ENCODE measurements at places on chromosomes 7 and 10.

DNA sequence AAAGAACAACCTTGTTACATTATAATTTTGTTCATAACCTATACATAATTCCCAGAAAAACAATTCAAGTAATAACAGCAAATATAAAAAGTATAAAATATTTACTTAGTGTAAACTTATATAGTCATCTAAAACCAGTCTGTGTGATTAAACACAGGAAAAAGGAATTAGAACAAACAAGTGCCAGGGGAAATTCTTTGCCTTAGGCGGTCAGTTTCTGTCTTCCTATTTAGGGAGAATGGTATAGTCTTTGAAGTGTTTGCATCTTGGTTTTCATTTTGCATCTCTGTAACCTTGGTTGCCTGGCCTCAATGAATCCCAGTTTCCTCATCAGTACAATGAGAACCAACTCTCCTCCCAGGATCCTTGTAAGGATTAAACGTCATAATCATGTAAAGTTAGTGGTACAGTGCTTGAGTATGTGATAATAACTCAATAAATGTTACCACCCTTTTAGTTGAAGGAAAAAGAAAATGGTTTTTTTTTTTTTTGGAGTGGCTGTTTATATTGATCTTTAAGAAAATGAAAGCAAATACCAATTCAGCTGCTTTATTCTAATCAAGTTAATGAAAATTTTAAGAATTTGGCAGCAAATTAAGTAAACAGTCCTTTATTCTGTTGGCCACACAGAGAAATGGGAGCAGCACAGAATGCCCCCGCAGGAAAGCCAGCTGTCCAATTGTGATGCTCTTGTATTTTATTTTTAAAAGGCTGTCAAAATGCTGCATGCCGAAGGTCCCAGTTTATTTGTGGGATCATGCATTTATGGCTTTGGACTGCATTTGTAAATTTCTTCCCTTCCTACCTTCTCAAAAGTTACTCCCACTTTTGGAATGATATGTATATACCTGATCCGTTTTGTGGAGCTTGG is 61.8 kb downstream of the SHH start:
- no peak for DNase-seq

- DNase-seq: no peak
These were observed 35.2 kb downstream of the GPAM start for GRCh38 chr10:112148331-112148730.

GRCh38 chr7:152362128-152362926 is 73.5 kb downstream of the KMT2C start:
- DNase-seq: no peak

DNA sequence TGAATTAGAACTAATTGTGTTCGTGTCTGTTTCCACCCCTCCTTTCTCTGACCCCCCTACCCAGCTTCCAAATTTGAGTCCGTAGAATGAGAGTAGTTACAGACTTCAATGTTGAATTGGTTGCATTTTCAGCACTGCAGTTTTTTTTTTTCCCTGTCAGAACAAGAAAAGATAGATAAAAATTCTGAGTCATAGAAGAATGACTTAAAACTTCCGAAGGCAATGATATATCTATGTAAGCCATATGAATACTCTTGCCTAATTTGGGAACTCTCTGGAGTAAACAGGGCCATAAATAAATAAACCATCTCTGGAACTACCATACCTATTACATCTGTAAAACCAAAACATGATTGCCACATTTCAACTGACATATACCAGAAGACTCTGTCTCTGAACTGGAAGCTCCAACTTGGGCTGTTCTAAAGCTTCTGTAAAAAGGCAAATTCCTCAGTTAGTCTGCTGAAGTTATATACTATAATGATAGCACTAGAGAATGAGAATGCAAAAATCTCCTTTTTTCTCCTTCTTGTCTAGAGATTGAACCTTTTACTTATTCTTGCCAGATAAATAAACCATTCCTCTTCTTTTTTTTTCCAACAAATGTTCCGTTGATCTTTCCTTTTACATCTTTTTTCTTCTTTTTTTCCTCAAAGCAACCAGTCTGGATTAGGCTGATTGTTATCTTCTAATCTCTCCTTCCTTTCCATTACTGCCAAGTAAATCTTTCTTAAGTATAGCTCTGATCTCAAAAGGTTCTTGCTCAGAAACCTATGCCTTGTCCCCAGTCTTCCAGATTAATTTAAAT is 23.5 kb downstream of the VCL start:
- DNase-seq: peak; percentile 50

DNA sequence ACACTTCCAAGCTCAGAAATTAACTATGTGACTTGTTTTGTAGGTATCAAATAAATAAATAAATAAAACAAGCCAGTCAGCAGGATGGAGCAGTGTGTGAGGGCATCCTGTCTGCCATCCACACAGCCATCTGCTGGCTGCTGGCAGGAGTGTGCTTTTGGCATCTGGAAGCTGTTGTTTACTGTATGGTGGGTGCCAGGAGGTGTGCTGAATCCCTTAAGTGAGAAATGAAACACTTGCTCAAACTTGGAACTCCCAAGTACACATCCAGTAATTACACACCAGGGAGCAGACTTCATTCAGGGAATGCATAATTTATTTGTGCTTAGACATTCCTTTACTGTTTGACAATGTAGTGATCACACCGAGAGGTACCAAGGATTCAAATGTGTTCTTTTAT is 16.9 kb upstream of the TAX1BP1 start:
- DNase-seq: no peak

GRCh38 chr7:28550580-28551186 is 138.4 kb downstream of the CREB5 start:
- DNase-seq: no peak

DNA sequence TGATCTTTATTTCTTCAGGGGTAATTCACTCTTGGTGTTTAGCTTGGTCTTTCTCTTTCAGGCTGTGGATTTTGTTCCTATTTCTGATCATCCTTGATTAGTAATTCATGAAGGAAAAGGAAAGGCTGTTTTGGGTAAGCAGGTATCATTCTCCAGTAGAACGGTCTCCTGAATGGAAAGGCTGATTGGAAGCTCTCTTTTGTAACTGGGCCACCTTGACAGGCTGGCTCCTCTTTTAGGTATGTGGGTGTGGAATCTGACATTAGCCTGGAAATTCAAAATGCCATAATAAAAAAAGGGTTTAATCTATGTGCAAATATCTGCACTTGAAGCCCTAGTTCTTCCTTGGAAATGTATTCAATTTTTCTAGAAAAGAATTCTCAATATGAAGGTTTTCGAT is 18.9 kb downstream of the TAS2R39 start:
- DNase-seq: no peak

DNA sequence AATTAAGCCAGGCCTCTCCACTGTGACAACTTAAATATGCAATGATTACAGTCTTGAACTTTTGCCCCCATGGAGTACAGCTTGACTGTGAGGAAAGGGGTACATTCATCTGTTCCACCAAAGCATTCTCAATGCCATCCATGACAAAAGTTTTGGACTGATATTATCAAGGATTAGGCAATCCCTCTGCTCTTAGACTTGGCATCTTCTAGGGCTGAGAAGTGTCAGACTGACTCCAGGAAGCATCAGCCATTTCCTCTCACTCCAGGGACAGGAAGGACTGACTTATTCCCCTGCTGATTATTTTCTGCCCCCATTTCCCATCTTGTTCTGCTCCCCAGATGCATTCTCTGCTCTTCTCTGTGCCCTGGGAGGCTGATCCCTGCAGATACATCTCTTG is 69.7 kb downstream of the ZNF365 start:
- DNase-seq: no peak

DNA sequence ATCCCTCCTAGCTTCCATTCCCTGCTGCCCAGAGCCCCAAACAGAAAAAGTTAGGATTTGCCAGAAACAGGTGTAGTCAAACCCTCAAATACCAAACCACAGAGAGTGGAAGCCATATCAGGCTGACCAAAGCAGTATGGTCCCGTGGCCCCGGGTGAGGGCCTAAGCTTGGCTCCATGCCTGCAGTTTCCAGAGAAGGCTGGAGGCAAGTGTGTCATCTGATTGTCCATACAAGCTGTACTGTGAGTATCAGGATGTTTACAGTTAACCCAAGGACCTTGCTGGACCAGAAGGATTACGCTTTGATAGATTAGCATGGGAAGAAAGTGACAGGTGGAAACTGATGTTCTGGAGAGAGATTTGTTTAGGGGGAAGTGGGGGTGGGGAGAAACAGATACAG is 96.3 kb downstream of the PRKAG2 start:
- DNase-seq: no peak

DNA sequence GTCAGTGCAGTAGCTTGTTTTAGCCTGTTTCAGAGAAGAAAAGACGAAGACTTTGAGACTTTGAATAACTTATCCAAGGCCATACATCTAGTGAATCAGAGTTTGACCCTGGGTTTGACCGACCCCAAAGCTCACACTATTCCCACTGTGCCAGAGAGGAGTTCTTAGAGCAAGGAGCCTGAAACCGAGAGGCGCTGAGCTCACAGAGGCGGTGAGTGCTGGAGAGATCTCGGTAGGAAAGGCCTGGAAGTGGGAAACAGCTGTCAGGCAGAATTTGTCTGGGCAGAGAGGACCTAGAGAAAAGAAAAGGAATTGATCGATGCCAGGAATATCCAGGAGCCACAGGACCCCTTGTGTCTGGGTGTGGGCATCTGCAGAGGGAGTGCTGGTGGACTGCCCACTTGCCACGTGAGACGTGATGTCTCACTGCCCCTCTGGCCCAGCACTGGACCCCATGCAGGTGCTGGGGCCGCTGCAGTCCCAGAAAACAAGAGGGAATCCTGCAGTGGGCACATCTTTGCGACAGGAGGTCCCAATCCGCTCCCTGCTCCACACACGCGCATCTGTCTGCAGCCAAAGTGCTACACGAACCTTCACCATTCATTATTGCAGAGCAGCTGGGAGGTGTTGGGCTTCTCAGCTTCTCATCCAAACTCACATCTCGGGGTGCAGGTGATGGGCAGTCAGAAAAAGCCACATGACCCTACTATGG is 6.2 kb downstream of the CALML3 start:
- no peak for DNase-seq

DNA sequence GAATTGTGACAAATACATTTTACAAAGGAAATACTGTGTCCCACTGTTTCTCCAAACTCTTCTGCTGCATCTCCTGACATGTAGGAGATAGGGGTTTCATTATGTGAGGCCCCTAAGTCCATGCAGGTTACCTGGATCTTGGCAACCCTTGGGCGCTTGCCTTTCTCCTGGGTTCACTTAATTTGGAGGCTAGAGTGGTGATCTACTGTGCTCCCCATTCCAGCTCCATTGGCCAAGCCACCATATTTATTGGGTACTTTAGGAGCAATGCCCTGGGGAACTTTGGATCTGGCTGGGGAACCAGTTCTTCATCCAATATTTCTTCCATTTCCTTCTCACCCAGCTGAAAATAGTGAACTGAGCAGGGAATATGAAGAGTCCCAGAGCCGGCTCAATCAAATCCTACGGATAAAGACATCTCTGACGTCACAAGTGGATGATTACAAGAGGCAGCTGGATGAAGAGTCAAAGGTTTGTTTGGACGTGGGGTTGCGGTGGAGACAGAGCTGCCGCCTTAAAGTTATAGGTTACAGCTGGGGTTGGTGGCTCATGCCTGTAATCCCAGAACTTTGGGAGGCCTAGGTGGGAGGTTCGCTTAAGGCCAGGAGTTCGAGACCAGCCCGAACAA is 18.5 kb downstream of the MYH16 start:
- no peak for DNase-seq

- DNase-seq: no peak
These were observed 80.9 kb downstream of the UNCX start for GRCh38 chr7:1313613-1314012.

- DNase-seq: no peak
These were observed 59.4 kb upstream of the AQP1 start for GRCh38 chr7:30852308-30852684.

DNA sequence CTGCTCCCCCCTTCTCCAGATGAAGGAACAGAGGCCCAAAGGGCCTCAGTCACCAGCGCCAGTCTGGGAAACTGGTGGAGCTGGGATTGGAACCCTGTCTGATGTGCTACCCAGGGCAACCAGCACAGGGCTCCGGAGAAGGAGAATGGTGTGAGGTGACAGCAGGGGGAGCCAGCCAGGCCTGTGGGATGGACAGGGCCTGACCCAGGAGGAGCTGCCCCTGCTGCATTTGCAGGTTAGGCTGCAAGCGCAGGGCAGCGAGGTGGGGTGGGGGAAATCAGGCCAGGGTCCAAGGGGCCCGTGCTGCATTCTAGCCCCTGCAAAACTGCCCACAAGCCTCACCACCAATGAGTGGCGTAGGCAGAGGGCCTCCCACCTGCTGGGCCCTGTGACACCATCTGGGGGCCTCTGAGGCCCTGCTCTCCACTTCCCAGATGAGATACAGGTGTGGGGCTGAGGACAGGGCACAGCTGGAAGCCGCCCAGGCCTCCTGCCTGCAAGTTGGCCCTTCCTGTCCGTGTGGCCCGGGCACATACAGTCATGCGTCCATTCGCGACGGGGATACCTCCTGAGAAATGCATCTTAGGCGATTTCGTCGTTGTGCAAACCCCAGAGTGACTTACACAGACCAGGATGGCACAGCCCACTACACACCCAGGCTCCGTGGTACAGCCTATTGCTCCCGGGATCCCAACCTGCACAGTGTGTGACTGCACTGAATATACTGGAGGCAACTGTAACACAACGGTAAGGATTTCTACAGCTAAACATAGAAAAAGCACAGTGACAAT is 45.3 kb downstream of the RASGEF1A start:
- no peak for DNase-seq

DNA sequence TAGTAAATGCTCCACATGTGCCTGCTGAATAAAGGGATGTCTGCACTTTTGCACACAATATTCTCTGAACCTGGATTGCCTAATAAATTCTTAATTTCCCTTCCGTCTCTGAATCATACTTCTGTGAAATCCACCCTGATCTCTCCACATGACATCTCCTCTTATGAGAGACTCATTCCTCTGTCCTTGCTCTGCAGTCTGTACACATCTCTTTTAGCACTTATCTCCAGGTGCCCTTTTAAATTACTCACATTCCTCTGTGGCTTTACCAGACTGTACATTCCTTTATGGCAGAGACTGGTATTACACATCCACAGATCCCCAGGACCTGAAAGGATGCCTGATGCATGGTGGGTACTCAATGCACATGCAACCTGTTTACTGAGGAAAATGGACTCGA is 527.6 kb downstream of the PHTF2 start:
- no peak for DNase-seq

DNA sequence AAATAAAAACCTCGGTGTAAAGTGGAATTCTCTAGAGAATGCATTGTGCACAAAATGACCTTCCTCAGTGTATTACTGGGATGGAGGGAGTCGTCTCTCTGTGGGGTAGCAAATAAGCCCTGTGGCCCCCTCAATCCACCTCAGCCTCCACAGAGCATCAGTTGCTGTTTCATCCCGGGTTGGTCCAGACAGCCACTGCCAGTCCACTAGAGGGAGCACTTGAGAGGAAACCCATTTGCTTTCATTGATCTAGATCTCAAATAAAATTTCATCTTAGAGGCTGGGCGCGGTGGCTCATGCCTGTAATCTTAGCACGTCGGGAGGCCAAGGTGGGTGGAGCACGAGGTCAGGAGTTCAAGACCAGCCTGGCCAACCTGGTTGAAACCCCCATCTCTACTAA is 1128.7 kb downstream of the CNTNAP2 start:
- DNase-seq: no peak

- no peak for DNase-seq
These were observed 6.6 kb downstream of the VPS50 start for GRCh38 chr7:93238748-93239147.

DNA sequence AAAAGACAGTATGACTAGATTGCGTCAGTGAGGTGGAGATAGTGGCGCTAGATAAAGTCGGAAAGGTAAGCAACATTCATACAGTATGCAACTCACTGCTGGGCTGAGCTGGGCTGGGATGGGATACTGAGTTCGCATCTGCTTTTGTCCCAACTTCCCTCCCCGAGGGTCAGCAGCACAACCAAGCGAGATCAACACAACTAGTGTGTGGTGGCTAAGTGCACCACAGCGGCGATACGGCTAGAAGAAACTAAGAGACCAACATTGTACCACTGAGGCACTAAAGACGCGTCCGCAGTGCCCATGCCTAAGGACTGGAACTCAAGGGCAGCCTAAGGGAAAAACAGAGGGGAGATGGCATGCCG is 467 bp downstream of the EXOSC1 start:
- no peak for DNase-seq
